Fibroblast of skin of right biceps (primary cell): ENCODE measurements at places on chromosomes 6 and 20.

- no peak for DNase-seq
Measured at GRCh38 chr6:127634178-127634577, 57.2 kb downstream of the C6orf58 start.

DNA sequence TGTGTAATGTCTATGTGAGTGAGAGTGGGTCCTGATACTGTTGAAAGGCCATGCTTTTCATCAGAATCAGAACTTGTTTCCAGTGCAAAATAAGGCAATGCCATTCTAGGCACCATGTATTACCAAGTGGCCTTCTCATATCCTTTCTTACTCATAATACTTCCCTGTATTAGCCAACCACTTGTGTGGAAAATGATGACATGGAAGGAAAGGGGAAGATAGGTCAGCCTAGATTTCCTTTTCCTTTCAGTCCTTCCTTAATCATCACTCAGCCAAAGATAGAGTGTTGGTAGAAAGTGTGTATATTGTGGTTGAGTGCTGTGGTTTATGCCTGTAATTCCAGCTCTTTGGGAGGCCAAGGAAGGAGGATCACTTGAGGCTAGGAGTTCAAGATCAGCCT is 158.6 kb upstream of the PREP start:
- no peak for DNase-seq

- DNase-seq: no peak
Measured at GRCh38 chr6:35360349-35361138, 18.2 kb downstream of the PPARD start.

DNA sequence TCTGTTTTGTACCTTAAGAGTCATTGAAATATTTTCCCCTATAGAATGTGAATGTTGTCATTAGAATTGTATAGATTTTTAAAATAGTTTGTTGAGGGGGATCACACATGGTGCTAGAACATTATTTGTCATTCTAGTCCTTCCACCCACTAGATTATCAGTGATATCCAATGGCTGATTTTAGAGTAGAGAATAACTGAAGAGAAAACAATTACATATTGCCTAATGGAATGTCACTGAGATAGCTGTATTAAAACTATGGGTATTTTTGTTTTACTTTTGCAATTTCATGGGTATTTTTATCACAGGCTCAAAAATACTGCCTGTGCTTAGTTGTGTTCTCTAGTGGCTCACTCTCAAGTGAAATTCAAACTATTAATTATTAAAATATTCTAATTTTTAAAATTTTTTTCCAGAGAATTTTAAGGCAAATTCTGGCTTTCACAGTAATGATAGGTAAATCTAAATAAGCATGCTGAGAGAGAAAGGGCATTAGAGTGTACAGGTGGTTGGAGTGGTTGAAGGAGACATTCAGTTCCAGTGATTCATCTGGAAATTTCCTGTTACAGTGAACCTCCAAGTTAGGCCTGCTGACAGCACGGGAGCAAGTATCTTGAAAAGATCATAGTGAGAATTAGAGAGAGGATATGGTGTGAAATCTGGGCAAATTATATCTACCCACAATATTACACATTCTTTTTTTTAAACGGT is 399.6 kb downstream of the NKAIN2 start:
- DNase-seq: no peak

DNA sequence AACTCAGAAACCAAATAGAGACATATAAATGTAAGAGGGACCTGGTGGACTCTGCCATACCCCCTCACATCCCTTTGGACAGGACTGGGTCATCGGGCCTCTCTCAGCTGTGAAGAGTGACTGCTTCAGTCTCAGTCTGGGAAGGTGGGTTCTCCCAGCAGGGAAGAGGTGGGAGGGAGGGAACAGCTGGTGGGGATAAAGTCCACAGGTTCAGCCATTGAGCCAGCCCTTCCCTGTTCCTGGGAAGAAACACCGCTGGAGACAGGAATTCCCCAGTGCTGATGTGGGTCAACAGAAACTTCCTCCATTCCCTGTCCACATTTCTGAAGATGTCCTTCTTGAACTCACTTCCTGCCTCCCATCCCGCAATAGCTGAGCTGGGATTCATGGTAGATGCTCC is 209.2 kb upstream of the PMEPA1 start:
- no peak for DNase-seq

- DNase-seq: no peak
Measured at GRCh38 chr20:56592211-56592610, 36.9 kb upstream of the TFAP2C start.

GRCh38 chr6:42978487-42978838 is 518 bp downstream of the PEX6 start:
- DNase-seq: no peak

DNA sequence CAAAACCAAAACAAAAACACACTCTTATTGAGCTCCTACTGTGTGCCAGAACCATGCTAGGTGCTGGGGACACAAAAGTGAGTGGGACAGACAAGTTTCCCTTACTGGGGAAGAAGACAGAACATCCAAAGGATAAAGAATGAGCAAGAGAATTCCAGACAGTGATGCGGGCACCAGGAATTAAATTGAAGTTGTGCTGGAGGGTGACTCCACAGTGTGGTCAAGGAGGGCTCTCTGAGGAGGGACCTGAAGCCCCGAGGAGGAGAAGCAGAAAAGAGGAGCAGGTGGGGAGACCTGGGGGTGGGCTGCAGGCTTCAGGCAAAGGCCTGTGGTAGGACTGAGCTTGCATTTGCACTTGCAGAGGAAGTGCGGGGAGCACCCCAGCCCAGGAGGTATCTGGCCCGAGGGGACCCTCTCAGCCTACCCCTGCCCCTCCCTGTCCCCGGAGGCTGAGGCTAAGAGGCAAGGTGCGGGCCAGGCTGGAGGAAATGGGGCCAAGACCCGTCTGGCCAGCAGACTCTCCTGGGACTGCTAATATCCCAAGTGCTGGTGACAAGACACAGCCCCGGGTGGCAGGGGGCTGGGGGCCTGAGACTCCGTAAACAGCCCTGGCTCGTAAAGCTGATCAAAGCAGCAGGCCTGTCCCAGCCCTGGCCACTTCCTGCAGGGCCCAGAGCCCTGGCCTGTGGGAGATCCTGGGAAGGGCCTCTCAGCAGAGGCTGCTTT is 57.1 kb downstream of the SNAI1 start:
- DNase-seq: no peak
